ENCODE measurements at places on chromosomes 3 and 15.

- no peak for DNase-seq
Measured at GRCh38 chr3:119514637-119515036, 16.3 kb downstream of the TIMMDC1 start.

GRCh38 chr3:86562090-86562489 is 428.9 kb downstream of the VGLL3 start:
- no peak for DNase-seq

GRCh38 chr3:36937492-36937891 is 7.4 kb downstream of the TRANK1 start:
- DNase-seq, result no peak

DNA sequence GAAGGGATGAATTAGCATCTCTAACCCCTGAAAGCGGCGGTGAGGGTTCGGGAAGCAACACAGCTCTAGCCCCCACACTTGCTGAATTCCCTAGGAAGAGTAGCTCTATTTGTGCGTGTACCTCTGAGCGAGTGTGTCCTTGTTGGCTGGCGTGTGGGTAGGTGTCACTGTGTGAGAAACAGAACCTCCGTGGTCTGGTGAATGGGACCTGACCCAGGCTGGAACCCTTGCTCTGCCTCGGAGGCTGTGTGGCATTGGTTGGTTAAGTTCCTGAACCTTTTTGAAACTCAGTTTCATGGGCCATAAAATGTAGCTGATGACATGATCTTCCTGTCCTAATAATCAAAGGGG is 414 bp upstream of the TMEM115 start:
- no peak for DNase-seq

DNA sequence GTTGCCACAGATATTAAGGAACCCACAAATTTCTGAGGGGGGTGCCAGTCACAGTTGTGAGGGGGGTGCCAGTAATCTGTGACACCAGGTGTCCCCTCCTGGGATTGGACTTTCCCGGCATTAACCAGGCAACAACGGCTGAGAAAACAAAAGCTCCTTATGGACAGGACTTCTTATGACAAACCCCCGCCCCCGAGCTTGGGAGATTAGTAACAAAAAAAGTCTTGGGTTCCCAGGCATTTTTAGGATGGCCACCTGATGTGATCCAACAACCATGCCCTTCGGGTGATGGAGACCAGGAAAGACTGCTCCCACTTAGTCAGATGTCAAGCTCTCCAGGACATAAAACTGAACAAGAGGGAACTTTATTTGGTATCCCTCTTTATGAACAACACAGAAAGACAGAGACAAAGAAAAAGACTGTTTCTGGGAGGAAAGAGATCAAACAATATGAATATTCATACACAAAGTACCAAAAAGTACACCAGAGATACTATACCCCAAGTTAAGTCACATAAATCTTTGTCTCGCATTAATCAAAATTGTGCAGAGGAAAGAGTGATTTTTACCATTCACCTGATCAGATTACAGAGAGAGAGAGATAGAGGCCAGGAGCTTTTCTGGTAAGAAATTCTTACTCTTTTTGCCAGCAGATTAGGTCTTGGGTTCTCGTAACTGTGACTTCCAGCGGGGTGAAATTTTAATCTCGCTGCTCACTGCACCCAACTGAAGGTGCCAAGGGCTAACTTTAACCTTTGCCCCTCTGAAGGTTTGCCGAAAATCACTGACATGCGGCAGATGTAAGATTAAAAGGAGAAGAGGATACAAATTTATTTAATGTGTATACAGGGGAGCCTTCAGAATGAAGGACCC is 61.6 kb downstream of the OSTN start:
- no peak for DNase-seq

DNA sequence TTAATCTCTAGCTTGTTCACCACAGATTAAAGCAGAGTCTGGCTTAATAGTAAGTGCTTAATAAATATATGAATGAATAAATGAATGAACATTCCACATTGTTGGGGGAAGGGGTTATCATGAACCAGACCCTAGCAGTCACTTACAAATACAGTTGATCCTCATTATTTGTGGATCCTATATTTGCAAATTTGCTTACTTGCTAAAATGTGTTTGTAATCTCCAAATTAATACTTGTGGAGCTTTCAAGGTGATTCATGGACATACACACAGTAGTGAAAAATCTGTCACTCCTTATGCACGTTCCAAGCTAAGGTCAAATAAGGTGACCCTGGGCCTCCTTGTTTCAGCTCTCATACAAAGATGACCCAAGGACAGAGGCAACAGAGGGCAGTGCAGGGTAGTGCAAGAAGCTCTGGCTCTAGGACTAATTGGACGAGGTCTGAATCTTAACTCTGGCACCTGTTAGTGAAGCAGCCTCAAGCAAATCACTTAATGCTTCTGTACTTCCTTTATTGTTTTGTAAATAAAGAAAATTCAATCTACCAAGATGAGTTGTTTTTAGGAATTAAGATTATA is 112.8 kb upstream of the C2CD4B start:
- DNase-seq, result no peak
